ENCODE measurements at places on chromosomes 5 and 9. TPM values are rescaled to one million over a fixed set of nuclear protein-coding genes. Genes with fewer than 3 reads are reported as not detected.
A peak's percentile ranks its signal among the peaks of the same experiment; 100 is the strongest.

GRCh38 chr5:138032028-138032571 is 779 bp downstream of the FAM13B start:
- DNase-seq, result peak; percentile 83

STKLD1 gene
- total RNA-seq, result 1.4 TPM

- peak; percentile 68 for DNase-seq
Observed at GRCh38 chr9:124771867-124772679, 962 bp upstream of the NR6A1 start.

- DNase-seq, result no peak
Observed at GRCh38 chr5:168654211-168654721, 75.1 kb upstream of the PANK3 start.

DNA sequence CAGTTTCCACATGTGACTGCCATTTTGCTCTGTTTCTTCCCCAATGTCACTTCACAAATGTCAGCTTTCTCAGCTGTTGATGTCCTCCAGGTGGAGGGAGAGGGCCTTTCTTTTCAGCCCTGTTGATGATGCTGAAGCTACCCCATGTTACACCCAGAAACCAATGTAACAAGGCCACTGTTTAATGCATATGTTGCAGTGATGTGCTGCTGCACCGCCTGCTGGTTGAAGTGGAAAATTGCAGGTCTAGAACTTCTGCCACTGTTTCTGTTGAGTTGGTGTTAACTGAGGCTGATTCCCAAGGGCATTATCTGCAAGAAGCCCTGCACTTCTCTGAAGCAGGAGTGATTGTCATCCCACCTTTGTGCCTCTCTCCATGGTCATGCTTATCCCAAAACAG is 428.4 kb downstream of the KDM4C start:
- peak; percentile 13 for DNase-seq

GPR151 gene
- not detected for total RNA-seq

TAS2R1 gene
- not detected for total RNA-seq

- DNase-seq, result no peak
Observed at GRCh38 chr9:90112788-90113187, 508.0 kb downstream of the GADD45G start.

- DNase-seq, result peak; percentile 11
Observed at GRCh38 chr9:316382-316965, 101.8 kb downstream of the DOCK8 start.

DNA sequence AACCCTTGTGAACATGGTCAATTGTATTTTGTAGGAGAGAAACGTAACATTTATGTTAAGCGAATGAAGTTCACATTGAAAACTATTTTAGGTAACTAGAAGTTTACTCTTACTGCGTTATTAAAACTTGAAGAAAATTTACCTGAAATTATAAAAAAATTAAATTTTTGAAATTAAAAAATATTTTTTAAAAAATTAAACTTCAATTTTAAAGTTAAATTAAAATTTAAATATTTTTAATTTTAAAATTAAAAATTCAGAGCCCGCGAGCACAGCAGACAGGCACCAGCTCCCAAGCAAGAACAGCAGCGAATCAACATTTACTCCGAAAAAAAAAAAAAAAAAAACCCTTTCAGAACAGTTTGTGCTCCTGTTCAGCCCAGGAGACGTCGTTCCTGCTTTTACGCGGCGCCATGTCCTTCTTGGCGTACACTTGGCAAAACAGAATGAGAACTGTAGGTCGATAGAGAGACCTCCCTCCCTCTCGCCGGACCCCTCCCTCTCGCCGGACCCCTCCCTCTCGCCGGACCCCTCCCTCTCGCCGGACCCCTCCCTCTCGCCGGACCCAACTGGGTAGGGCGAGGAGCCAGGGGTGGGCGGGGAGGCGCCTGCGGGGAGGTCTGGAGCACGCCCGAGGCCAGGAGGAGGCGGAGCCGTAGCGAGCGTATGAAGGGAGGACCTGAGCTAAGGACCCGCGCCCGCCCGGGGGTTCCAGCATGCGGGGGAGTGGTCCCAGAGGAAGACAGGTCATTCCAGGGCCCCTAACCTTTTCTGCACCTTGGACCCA is 235.8 kb downstream of the ROR2 start:
- DNase-seq, result peak; percentile 27

SLC6A7 gene
- not detected for total RNA-seq

DNA sequence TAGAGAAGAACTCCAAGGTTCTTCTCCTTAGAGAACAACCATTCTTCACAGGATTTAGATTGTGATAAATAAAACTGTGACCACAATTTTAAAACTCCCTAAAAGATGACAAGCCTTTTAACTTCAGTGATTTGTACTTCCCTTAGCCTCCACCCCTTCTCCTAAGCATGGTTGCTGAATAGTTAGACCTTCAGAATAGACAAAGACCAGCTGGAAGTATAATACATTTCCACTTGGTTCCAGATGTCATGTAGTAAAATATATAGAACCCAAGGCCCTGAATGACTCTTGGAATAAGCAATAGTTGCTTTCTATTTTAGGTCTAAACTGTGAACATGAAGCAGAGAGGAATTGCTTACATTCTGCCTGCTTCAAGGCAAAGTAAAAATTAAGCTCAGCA is 208.7 kb downstream of the ARRDC3 start:
- DNase-seq, result no peak

OR2S2 gene
- total RNA-seq, result not detected

HRCT1 gene
- total RNA-seq, result not detected

AJM1 gene
- total RNA-seq, result 5.1 TPM

- DNase-seq, result no peak
Observed at GRCh38 chr9:125137200-125137599, 6.1 kb downstream of the SCAI start.

GRCh38 chr9:95084254-95084934 is 233.1 kb downstream of the FANCC start:
- no peak for DNase-seq

All from OCI-LY7 (cell line).